ENCODE measurements at places on chromosomes 11 and 22. TPM values are rescaled to one million over a fixed set of nuclear protein-coding genes. Genes with fewer than 3 reads are reported as not detected.

CYB5R2 gene
- 1.5 TPM for total RNA-seq

DNA sequence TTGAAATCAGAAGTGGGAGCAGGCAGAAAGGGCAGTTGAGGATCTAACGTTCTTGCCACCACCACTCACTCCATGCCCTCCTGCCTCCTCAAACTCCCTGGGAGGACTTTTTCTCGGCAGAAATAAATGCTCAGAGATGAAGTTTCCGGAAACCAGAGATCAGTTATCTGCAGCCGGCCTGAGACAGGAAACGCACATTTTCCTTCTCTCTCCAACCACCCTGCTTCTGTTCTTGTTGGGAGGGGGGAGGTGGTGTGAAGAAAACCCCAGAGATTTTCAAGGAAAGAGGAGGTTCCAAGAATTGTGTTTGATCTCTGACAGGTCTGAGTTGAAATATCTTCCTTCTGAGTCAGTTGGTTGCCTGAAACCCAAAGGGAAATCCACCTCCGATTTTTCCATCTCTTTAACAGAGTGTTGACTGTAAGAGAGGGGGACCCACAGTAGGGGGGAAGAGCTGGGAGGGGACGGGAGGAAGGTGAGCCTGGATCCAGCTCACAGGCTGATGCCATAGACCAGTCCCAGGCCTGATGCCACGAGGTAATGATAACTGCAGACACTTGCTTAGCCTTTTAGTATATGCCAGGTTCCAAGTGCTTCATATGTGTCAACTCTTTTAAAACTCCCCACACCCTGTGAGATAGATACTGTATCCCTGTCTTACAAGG is 100.8 kb downstream of the TRAF6 start:
- H3K4me3 ChIP-seq: peak overlapping the region; percentile 23
- H3K27me3 ChIP-seq: no peaks in the 10 kb centered on the region
- DNase-seq: peak; percentile 46
- H3K36me3 ChIP-seq: peaks cover 1% of the 10 kb centered on the region
- peaks cover 43% of the 10 kb centered on the region for H3K4me1 ChIP-seq
- H3K27ac ChIP-seq: peak overlapping the region; percentile 70

CNGA4 gene
- not detected for total RNA-seq

GRCh38 chr11:1845561-1846452 is 7.0 kb downstream of the TNNI2 start:
- no peak for DNase-seq
- peak overlapping the region; percentile 51 for H3K4me3 ChIP-seq
- H3K27me3 ChIP-seq: no peaks in the 10 kb centered on the region
- peak overlapping the region; percentile 90 for H3K27ac ChIP-seq
- H3K36me3 ChIP-seq: no peaks in the 10 kb centered on the region
- peaks cover 55% of the 10 kb centered on the region for H3K4me1 ChIP-seq

DNA sequence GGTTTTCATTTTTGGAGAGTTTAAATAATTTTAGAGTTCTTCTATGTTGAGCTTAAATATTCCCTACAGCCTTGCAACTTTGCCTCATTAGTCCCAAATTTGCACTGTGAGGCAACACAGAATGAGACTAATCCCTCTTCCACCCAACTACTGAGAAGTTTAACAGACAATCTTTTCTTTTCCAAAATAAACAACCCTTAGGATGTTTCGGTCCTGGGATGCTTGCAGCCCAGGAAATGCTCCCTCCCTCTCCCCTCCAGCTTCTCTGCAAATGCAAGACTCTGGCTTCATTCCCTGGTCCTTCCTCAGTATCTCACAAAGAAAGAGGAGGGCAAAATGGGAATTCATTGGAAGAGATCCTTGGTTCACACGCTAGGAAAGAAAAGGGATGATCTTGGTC is 222.5 kb downstream of the ST3GAL4 start:
- no peak overlapping the region for H3K4me3 ChIP-seq
- H3K36me3 ChIP-seq: no peaks in the 10 kb centered on the region
- H3K27ac ChIP-seq: no peak overlapping the region
- no peak for DNase-seq
- H3K27me3 ChIP-seq: no peaks in the 10 kb centered on the region

DNA sequence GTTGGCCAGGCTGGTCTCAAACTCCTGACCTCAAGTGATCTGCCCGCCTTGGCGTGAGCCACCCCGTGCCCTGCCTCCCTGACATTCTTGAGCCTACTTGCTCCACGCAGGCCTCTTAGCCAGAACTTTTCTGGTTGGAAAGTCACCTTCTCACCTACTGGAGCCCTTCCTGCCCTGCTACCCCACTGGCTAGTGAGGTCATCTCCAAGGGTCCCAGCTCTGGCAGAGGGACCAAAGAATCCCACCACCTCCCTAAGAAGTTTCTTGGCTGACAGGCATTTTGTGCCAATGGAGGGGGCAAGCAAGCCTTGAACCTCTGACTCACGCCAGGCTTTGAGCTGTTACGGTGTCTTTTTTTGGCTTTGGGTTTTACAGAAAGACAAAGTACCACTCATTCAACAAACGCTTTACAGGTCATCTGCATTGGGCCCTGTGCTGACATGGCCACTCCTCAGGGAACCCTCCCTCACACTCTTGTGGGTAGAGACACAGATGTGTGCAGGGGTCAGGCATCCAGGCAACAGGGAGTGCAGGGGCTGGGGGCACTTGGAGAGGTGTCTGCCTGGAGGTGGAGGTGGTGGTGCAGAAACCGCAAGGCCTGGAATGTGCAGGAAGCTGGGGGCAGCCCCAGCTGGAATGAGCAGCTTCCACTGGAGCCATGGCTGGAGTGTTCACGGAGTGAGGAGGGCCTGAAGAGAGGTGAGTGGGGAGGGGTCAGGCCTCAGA is 27.1 kb upstream of the WNT11 start:
- peaks cover 53% of the 10 kb centered on the region for H3K4me1 ChIP-seq
- H3K27ac ChIP-seq: peak overlapping the region; percentile 95
- no peak overlapping the region for H3K4me3 ChIP-seq
- DNase-seq: no peak
- H3K36me3 ChIP-seq: no peaks in the 10 kb centered on the region

- H3K36me3 ChIP-seq: peaks cover 3% of the 10 kb centered on the region
- no peak overlapping the region for H3K4me3 ChIP-seq
- H3K27ac ChIP-seq: no peak overlapping the region
- no peak for DNase-seq
These were observed 69.3 kb downstream of the FAM168A start for GRCh38 chr11:73528483-73529203.

Data from activated CD8-positive, alpha-beta memory T cell treated with anti-CD3 and anti-CD28 coated beads, Interleukin-2, amount 10 ng/mL, durations not matched to agents 7 days and 5 days (primary cell).